A549 treated with Mapracorat at 1 μM for 4 hours (cell line): ENCODE measurements at places on chromosomes 7 and 10. TPM values are rescaled to one million over a fixed set of nuclear protein-coding genes. Genes with fewer than 3 reads are reported as not detected.

PITX3 gene
- 0.41 to 1.2 TPM (median 0.69 TPM) in 5 replicates for total RNA-seq

DGKB gene
- not detected in 5 replicates for total RNA-seq

STK31 gene
- 0.46 to 1.3 TPM (median 0.71 TPM) in 5 replicates for total RNA-seq

SPDYE8 gene
- not detected in 5 replicates for total RNA-seq

EEPD1 gene
- 56.9 to 62.1 TPM (median 59.8 TPM) in 5 replicates for total RNA-seq

CADPS2 gene
- total RNA-seq = 0.03 to 0.11 TPM (median 0.05 TPM) in 4 of 5 replicates, not detected in the other

SP4 gene
- total RNA-seq = 0.83 to 1.4 TPM (median 0.94 TPM) in 5 replicates
